ENCODE measurements at places on chromosomes 2 and 18. TPM values are rescaled to one million over a fixed set of nuclear protein-coding genes. Genes with fewer than 3 reads are reported as not detected.

Gene SPHKAP
- total RNA-seq: not detected

Gene ERBB4
- total RNA-seq: 0.67 TPM

Gene CHRNG
- total RNA-seq: not detected

Gene CD226
- total RNA-seq: 3.5 TPM

Gene LONRF2
- 3.1 TPM for total RNA-seq

Gene BMP10
- total RNA-seq: not detected

Gene CXCR4
- 34.0 TPM for total RNA-seq

Gene ICA1L
- 6.3 TPM for total RNA-seq

Gene LYG1
- 2.8 TPM for total RNA-seq

Gene GALNT5
- total RNA-seq: 20.1 TPM

Gene RGPD6
- 56.6 TPM for total RNA-seq

Gene FARSB
- total RNA-seq: 8.6 TPM

Gene MERTK
- 8.6 TPM for total RNA-seq

DNA sequence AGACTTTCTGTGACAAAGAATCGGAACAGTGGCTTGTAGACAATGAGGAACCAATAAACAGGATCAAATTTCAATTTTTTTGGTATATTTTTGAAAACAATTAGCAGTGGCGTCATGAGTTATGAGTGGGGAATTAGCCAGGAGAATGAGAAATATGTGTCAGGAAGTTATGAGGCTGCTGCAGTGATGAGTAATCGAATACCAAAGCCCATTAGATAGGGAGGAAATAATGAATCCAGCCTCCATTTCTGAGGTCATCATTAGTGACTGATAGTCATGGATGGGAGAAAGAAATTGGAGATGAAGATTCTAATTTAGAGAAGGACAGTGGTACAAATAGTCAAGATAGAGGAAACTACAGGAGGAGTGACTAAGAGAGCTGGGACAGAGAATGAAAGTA is 673.1 kb upstream of the VRK2 start:
- no peaks in the 10 kb centered on the region for H3K4me1 ChIP-seq
- H3K27me3 ChIP-seq: no peaks in the 10 kb centered on the region
- H3K36me3 ChIP-seq: no peaks in the 10 kb centered on the region
- no peak overlapping the region for H3K4me3 ChIP-seq
- no peak for DNase-seq

DNA sequence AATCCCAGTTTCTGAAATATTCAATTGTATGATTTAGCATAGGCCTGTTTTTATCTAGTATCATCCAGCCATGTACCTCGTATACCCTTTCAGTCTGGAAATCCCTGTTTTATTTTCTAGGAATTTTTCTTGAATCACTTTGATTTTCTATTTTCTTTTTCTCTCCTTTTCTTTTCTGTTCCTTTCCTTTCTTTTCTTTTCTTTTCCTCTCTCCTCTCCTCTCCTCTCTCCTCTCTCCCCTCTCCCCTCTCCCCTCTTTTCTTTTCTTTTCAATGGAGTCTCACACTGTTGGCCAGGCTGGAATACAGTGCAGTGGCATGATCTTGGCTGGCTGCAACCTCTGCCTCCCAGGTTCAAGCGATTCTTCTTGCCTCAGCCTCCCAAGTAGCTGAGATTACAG is 63.5 kb downstream of the SMCHD1 start:
- no peak overlapping the region for H3K4me3 ChIP-seq
- H3K27ac ChIP-seq: no peak overlapping the region
- no peak for DNase-seq

GRCh38 chr2:204272089-204272488 is 273.2 kb upstream of the PARD3B start:
- no peaks in the 10 kb centered on the region for H3K4me1 ChIP-seq
- DNase-seq: no peak
- no peaks in the 10 kb centered on the region for H3K27me3 ChIP-seq

- DNase-seq: no peak
- no peaks in the 10 kb centered on the region for H3K36me3 ChIP-seq
- no peak overlapping the region for H3K4me3 ChIP-seq
Measured at GRCh38 chr2:67065046-67065445, 332.1 kb upstream of the ETAA1 start.

GRCh38 chr18:55897091-55897689 is 309.2 kb upstream of the TCF4 start:
- H3K4me3 ChIP-seq: no peak overlapping the region
- H3K4me1 ChIP-seq: no peaks in the 10 kb centered on the region
- no peaks in the 10 kb centered on the region for H3K36me3 ChIP-seq
- H3K27me3 ChIP-seq: no peaks in the 10 kb centered on the region

DNA sequence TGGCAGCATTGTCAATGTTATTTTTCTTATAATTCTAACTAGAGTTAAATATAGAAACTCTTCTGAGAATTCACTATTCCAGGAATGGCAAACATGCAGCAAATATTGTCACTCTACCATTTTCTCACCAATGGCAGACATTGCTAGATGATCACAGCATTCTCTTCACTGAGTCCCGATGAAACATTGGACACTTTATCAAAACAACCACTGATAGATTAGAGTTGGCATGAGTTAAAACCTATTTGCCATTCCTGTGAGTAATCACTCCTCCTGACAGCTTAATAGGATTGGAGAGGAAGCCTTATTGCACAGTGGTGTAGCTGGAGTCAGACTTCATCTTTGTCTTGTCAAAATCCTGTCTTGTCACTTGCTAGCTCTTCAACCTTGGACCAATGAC is 163.9 kb upstream of the THUMPD2 start:
- H3K4me1 ChIP-seq: no peaks in the 10 kb centered on the region
- H3K27me3 ChIP-seq: no peaks in the 10 kb centered on the region
- H3K36me3 ChIP-seq: no peaks in the 10 kb centered on the region
- H3K4me3 ChIP-seq: no peak overlapping the region

- DNase-seq: no peak
- no peaks in the 10 kb centered on the region for H3K36me3 ChIP-seq
- no peak overlapping the region for H3K27ac ChIP-seq
- no peaks in the 10 kb centered on the region for H3K27me3 ChIP-seq
Measured at GRCh38 chr18:34730774-34731173, 20.7 kb downstream of the DTNA start.

GRCh38 chr2:120421126-120421829 is 75.3 kb downstream of the INHBB start:
- no peak overlapping the region for H3K27ac ChIP-seq
- no peaks in the 10 kb centered on the region for H3K27me3 ChIP-seq
- H3K4me1 ChIP-seq: no peaks in the 10 kb centered on the region
- no peaks in the 10 kb centered on the region for H3K36me3 ChIP-seq

- no peak for DNase-seq
- no peaks in the 10 kb centered on the region for H3K36me3 ChIP-seq
- no peaks in the 10 kb centered on the region for H3K27me3 ChIP-seq
- H3K4me3 ChIP-seq: no peak overlapping the region
Measured at GRCh38 chr2:227363756-227364155, 15.3 kb downstream of the TM4SF20 start.

DNA sequence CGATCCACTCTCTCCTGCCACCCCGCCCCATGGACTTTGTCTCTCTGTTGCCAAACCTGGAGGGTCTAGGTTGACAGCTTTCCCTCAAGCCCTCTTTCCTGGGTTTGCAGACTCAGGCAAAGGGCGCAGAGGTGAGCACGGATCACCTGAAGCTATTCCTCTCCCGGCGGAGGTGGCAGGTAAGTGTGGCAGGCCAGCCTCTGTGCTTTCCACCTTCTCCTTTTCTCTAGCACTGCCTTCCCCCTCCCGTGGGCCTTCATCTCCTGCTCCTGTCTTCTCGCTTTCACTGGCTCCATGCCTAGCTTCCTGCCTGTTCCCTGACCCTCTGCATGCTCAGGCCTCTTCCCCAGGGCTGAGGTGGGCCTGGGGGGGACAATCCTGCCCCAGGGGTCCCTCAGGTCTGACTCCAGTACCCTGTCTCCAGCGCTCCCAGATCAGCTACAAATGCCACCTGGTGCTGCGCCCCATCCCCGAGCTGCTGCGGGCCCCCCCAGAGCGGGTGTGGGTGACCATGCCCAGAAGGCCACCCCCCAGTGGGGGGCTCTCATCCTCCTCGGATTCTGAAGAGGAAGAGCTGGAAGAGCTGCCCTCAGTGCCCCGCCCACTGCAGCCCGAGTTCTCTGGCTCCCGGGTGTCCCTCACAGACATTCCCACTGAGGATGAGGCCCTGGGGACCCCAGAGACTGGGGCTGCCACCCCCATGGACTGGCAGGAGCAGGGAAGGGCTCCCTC is 15.9 kb upstream of the GMPPA start:
- no peaks in the 10 kb centered on the region for H3K36me3 ChIP-seq
- no peak overlapping the region for H3K4me3 ChIP-seq
- H3K27me3 ChIP-seq: no peaks in the 10 kb centered on the region
- H3K4me1 ChIP-seq: peaks cover 13% of the 10 kb centered on the region
- no peak for DNase-seq

- H3K4me1 ChIP-seq: no peaks in the 10 kb centered on the region
- no peaks in the 10 kb centered on the region for H3K27me3 ChIP-seq
- peak overlapping the region; percentile 70 for H3K4me3 ChIP-seq
- H3K36me3 ChIP-seq: no peaks in the 10 kb centered on the region
- peak; percentile 93 for DNase-seq
Measured at GRCh38 chr2:128232965-128233789, 85.5 kb downstream of the HS6ST1 start.

DNA sequence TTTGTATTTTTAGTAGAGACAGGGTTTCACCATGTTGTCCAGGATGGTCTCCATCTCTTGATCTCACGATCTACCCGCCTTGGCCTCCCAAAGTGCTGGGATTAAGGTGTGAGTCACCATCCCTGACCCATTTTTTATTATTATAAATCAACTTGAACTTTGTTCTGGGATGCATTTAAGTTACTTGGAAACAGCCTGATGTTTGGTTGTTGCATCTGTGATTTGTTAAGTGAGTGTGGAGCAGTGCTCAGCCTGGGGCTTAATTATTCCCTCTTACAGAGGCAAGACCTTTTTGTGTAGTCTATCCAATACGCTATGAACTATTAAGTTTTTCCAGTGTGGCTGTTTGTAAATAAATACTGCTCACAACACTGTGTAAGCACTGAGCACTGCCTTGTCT is 32.6 kb downstream of the MTA3 start:
- H3K36me3 ChIP-seq: no peaks in the 10 kb centered on the region
- no peaks in the 10 kb centered on the region for H3K4me1 ChIP-seq
- no peaks in the 10 kb centered on the region for H3K27me3 ChIP-seq

DNA sequence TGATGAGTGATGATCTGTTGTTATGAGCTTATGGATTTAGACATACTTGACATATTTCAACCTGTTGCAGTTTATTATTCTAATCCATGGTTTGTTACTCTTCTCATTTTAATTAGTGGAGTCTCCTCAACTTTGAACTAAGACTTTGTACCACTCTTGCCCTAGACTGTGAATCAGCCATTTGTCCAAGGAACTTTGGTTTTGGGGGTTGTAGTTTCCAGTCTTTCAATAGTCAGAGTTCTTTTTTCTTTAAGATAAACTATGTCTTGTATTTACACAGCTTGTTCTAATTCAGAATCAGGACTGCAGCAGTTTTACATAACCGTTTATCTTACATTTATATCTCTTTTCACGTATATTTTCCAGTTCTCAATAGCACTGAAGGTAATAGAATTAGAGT is 133.6 kb downstream of the GULP1 start:
- DNase-seq: no peak

DNA sequence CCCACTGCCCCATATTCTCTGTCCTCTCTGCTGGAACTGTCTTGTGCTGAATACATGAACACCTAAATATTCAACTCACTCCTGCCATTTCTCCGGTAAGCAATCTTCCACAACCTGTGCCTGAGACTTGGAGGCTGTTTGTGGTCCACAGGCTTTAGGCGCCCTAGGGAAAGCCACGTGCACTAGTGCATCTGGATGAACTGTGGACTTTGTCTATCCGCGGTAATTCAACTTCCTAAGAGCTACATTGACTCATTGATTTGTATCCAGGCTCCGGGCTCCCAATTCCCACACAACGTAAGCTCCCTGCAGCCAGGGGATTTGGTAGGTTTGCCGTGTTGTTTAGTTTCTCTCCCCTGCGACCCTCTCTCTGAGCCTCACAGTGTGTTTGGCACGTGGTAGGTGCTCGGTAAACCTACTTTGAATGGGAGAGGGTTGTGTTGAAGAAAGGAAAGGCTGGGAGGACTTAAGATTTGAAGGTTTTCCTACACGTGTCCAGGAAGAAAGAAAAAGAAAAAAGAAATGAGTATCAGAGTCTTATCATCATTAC is 718.2 kb downstream of the DPP10 start:
- no peaks in the 10 kb centered on the region for H3K36me3 ChIP-seq
- no peak overlapping the region for H3K27ac ChIP-seq
- peaks cover 10% of the 10 kb centered on the region for H3K27me3 ChIP-seq
- no peak overlapping the region for H3K4me3 ChIP-seq

Data from Peyer's patch (tissue), 4 donors.